Daoy (cell line): ENCODE measurements at places on chromosomes 6 and 20. TPM values are rescaled to one million over a fixed set of nuclear protein-coding genes. Genes with fewer than 3 reads are reported as not detected.

DNA sequence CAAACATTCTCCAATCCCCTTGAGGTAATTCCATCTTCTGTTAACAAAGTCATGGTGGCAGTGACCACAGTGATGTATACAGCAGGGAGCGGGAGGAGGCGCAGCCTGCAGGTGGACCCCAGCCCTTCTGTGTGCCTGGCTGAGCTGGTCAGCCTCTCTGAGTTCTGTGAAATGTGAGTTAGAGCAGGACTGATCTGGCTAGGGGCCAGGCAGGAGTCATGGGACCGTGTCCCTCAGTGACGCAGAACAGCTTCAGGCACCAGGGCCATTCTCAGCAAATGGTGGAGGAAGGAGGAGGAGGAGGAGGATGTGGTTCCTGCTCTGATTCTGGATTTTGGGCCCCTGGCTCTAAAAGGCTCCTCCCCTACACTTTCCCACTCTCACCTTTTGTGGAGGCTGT is 6.9 kb downstream of the PHACTR3 start:
- no peak for DNase-seq

- DNase-seq = no peak
These were observed 57.2 kb downstream of the PRKN start for GRCh38 chr6:162670345-162670744.

- no peak for DNase-seq
These were observed 506.9 kb upstream of the JARID2 start for GRCh38 chr6:14738933-14739332.

- no peak for DNase-seq
These were observed 199.3 kb downstream of the GJA10 start for GRCh38 chr6:90093558-90094073.

The EDN1 gene
- total RNA-seq = 30.2 and 36.6 TPM in 2 replicates

DNA sequence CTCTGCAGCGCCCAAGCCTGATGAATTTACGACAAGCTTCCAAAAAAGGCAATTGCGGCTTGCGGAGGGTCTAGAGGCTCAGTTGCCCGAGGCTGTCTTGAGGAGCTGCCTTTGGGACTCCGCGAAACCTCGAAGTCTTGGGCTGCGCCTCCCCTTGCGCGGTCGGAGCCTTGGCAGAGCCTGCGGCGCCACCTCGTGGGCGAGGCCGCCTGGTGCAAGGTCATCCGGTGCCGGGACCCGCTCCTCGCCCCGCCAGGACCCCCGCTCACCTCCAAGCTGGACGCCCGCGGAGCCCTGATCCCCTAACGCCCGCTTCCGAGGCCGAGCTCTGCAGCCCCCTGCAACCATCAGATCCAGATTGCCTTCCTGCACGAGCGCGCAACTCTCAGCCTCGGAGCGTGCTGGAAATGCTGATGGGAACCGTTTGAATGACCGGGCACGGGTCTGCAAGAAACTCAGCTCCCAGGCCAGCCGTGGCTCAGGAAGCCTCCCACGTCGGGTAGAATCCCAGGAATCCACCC is 14.9 kb upstream of the FAM210B start:
- DNase-seq = peak; percentile 58

- DNase-seq = peak; percentile 97
These were observed at the start of gene PRPF6 for GRCh38 chr20:63980806-63981728. Gene PRPF6, plus strand, starts transcription at chr20:63981132. Its CDS starts 114 bp downstream, at chr20:63981246.

The ERVFRD-1 gene
- total RNA-seq = not detected in 2 replicates

- DNase-seq = no peak
These were observed 302.3 kb downstream of the PLCB1 start for GRCh38 chr20:8434326-8434876.

The ACAT2 gene
- 95.4 and 110 TPM in 2 replicates for total RNA-seq

The PRRT1 gene
- not detected in 2 replicates for total RNA-seq

DNA sequence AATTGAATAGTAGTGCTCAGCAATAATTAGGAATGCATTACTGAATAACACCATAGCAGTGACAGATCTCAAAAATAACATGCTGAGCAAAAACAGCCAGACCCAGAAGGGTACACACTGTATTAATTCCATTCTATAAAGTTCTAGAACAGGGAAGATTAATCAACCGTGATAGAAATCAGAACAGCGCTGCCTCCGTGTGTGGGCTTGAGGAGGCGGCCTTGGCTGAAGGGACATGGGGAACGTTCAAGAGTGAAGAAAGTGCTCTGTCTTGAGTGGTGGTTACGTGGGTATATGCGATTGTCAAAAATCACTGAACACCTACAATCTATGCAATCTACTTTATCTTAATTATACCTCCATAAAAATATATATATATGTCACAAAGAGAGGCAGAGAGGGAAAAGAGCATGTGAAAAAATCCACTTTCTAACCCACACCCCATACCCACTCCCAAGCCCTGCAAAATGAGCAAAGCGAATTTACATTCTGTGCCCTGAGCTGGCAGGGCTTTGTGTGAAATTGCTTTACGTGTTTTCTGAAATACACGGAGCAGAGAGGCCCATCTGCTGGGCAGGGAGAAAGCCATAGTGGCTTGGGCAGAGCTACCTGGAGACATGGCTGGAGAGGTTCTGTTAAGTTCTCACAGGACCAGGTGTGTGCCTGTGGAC is 74.4 kb downstream of the NFATC2 start:
- no peak for DNase-seq

The IER3 gene
- total RNA-seq = 344 and 350 TPM in 2 replicates

DNA sequence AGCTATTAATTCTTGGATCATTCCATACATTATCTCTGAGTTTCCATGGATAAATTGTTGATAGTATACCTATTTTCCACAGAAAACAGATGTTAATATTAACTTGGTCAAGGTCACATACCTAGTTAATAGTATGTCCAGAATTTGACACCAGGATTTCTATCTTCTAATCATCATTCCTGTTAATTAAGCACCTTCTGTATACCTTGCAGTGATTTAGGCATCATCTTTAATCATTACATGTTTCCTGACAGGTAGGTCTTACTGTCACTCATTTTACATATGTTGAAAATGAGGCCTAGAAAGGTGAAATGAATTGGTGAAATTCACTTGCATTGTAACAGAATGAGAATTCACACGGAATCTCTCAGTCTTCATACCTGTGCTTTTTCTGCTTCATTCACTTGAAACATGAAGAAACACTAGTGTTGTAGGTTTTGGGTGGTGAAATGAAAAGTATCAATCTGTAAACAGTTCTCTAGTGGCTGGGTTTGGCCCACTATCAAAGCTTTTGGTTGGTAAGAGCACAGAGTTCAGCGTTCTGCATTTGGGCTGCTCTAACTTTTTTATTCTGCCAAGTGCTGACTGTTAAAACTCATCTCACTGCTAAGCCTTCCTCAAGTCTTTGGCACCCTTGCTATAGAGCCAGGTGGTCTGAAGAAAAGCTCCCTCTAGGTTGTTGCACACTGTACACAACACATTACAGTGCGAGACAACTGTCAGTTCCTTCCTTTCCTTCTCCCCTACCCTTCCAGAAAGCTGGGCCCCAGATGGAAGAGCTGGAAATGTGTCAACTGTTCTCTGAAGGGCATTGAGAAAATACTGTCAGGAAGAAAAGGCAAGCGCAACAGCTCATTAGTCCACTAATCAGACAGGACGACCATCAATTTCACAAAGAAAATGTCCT is 57.8 kb upstream of the C20orf144 start:
- no peak for DNase-seq

The HLA-G gene
- not detected in 2 replicates for total RNA-seq

DNA sequence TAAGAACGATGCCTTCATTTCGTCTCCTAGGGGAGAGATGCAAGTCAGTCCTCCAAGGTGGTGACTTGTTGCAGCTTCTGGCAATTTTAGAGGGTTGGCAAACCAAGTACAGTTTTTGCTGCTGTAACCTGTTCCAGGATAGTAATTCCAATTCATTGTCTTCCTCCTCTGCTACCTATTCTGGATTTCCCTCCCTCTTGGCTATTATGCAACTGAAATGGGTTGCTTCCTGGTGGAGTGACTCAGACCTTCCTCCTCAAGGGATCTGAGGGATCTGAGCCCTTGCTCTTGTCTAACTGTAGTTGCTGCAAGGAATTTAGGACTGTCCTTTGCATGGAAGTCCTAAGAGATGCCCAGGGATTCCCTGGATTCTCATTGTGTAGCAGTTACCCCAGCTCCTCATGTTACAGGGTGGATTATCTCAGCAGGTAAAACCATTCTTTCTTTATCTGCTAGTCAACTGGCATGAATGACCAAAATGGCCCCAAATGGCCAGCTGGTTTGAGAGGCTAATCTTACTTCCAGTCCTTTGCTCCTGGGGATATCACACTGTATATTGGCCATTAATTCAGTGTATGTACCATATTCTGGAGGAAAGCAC is 17.6 kb upstream of the ELMO2 start:
- no peak for DNase-seq

GRCh38 chr6:14463110-14463509 is 345.5 kb downstream of the CD83 start:
- no peak for DNase-seq

DNA sequence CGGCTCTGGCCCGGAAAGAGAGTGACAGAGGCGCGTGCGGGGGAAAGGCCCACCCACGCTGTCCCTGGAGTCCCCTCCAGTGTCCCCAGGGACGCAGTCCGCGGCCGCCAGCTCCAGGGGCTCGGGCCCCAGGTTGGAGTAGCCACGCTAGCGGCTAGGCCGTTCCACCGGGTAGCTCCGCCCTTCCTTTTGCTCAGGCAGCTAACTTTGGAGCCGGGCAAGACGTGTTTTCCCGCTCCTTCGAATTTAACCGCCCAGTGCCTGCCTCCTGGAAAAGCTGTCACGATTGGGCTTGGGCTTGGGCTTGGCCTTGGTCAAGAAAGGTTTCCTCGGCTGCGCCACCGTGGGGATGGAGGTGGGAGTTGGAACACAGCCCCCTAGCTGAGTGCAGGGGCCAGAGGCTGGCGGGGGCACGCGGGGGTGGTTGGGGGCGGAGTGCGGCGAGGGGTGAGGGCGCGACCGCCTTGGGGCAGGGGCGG is 4.7 kb downstream of the LINC00237 start:
- DNase-seq = peak; percentile 49

The CRISP3 gene
- not detected in 2 replicates for total RNA-seq

- no peak for DNase-seq
These were observed 24.6 kb downstream of the MOCS1 start for GRCh38 chr6:39909701-39910100.

DNA sequence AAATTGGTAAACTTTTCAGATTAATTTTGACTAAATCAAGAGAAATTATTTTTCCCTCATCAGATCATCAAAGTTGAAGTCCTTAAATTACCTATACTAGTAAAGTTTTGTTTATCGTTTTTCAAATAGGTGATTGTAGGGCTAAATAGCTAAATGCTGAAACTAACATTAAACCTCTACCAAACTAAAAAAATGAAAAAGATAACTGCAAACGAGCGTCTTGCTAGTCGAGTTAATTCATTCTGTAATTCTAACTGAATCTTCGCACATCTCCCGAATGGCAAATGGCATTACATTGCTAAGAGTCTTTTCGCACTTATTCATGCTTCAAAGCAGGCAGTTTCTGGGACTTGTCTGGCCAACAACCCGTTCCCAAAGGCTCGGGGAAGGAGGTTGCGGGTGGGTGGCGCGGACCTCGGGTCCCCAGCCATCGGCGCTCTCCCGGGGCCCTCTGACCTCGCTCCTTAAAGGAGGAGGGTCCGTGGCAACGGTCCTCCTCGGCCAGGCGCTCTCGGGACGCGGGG is 43.8 kb downstream of the POPDC3 start:
- DNase-seq = peak; percentile 34

DNA sequence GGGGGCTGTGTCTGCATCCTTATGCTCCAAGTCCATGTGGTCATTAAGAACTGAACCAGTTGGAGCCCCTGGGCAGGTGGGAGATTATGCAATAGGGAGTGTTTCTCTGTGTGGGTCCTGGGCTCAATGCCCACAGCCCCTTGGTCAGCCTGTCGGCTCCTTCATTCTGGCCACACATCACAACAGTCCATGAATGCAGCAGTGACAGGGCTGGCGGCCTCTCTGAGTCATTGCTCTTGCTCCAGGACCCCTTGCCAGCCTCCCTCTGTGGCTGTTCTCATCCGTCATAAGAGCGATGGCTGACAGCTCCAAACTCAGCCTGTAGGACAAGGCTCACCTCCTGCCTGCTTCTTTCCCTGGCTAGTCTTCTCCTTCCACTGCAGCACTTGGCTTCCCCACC is 609.5 kb upstream of the CDH4 start:
- no peak for DNase-seq

The TNFRSF21 gene
- total RNA-seq = 38.7 and 39.3 TPM in 2 replicates
